Stimulated activated CD8-positive, alpha-beta memory T cell treated with anti-CD3 and anti-CD28 coated beads, Interleukin-4, amount 100 ng/mL, for 1 hour (primary cell): ENCODE measurements at places on chromosomes 2 and 18.

- no peak for DNase-seq
Measured at GRCh38 chr2:165843351-165843750, 49.3 kb upstream of the GALNT3 start.

DNA sequence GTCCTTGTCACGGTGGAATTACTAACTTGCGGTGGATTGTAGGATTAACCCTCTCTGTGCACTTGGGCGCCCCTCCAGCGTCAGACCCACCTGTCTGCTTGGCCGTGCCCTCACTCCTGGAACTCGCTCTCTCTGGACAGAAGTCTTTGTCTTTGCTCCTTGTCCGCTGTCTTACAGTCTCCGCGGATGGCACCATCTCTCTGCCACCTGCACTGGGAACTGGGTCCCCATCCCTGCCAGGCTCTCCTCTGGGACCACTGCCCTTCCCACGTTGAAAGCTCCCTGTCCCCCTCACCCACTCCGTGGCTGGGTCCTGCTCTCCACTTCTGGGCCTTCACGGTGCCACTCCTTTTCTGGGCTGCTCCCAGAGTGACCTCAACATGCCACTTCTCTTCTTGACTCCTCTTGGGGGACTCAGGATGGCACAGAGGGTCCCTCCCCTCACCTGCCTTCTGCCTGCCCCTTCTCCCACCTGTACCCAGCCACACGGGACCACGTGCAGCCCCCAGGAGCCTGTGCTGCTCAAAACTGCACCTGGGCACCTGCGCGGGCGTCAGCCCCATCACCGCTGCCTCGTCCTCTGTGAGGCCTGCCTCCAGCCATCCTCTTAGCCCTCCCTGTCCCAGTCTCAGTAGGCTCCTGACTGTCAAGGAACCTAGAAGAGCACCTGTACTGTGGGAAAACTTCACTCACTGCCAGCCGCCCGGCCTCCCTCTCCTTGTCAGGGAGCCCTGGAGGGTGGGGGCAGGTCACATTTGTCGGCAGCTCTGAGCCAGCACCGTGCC, 11.1 kb downstream of the CNDP2 start:
- no peak for DNase-seq

- DNase-seq: no peak
Measured at GRCh38 chr2:96584017-96584416, 47.5 kb downstream of the ARID5A start.

- no peak for DNase-seq
Measured at GRCh38 chr18:75029481-75029880, 179.5 kb downstream of the PTGR3 start.

GRCh38 chr2:88451811-88452564, 505 bp downstream of the FOXI3 start:
- no peak for DNase-seq

DNA sequence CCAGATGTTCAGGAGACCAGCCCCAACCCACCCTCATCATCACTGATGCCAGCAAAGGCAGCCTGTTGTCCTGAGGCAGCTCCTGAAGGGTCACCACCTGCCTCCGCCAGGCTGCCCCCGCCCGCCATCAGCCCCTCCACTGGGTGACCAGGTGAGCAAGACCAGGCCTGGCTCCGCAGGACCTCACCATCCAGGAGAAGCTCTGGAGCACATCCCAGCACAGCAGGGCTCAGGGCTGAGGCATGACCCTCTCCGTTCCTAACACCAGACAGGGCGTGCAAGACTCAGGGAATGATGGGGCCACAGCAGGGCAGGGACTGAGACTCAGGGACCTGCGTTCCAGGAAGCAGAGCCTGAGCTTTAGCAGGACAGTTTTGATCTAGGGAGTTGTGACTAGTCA, 218.8 kb upstream of the RAB6C start:
- no peak for DNase-seq

DNA sequence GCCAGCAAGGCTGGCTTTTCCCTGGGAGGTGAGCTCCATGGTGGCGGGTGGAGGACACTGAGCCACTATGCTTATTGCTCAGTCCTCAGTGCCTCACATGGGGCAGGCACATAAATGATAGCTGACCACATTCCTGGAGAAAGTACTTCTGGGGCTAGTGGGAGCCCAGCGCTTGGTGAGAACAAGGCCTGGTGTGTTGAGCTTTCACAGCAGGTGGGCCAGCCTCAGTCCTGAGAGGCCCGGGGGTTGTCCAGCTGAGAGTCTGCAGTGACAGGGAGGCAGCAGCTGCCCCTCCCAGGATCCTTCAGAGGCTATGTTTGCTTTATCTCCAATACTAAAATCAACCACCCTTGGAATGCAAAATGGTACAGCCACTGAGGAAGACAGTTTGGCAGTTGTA, 217.7 kb downstream of the ZBTB7C start:
- no peak for DNase-seq

DNA sequence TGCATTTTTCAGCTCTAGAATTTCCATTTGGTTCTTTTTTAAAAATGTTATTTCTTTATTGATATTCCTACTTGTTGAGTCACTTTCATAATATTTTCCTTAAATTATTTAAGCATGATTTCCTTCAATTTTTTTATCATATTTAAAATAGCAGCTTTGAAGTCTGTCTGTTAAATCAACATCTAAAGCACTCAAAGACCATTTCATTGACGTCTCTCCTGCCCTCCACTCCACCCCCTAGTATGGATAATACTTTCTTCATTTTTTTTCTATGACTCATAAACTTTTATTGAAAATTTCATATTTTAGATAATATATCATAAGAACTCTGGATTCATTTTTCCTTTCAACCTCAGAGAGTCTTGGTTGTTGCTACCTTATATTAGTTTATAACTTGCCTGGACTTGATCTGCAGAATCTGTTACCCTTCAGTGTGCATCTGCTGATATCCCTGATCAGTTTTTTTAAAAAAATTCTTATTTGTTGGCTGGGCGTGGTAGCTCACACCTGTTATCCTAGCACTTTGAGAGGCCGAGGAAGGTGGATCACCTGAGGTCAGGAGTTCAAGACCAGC, 59.0 kb upstream of the ZNF396 start:
- no peak for DNase-seq

- no peak for DNase-seq
Measured at GRCh38 chr18:3747176-3747973, 297.4 kb downstream of the TGIF1 start.

DNA sequence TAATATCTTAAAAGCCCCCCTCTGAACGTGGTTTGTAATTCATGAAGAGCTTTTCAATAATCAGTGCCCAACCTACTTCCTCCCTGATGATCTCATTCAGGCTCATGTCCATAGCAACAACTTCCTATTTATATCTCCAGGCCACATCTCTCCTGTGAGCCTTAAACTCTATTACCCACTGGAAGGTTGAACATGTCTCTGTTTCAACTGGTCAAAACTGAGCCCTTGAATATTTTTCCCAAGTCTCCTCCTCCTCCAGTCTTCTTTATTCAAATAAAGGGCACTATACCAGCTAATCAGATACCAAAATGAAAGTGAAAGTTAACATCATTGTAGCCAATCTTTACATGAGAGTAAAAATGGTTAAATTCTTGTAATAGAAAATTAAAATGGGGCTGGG, 63.7 kb upstream of the ITGA4 start:
- DNase-seq: no peak

DNA sequence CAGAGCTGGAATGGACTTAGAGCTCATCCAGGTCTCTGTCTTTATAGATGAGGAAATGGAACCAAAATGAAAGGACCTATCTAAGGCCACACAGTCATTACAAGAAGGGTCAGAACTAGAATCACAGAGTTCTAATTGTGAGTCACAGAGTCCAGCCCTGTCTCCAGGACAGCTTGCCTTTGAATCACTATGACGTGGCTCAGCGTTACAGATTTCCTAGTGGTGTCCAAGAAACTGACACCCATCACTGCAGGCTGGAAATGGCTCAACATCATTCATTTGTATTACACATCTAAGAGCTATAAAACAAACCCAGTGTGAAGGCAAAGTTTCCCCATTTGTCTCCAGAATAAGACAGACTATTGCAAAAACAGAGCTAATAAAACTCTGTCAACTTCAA, 164.3 kb upstream of the SIX2 start:
- no peak for DNase-seq

GRCh38 chr2:37740164-37740739, 68.8 kb upstream of the CDC42EP3 start:
- DNase-seq: no peak

DNA sequence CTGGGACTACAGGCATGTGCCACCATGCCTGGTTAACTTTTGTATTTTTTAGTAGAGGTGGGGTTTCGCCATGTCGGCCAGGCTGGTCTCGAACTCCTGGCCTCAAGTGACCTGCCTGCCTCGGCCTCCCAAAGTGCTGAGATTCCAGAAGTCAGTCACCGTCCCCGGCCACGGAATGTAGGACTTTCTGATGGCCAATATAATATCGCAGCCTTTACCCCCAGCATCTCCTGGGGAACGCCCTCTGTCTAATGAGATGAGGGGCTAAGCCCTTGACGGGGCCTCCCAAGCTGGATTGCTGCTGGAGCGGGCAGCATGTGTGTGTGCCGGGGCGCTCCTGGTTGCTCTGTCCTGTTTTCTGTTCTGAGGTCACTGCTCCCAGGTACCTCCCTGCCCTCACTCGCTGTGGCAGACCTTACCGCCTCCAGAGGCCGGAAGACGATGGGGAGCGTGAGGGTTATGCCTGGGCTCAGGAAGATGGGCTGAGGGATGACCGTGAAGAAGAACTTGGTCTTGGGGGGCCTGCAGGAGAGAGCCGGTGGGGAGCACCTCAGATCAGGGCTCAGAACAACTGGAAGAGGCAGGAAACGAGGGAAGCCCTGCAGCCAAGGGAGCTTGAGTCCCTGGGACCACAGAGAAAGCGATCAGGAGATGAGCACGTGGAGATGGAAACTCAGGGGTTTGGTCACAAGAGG, 9.1 kb downstream of the CFAP65 start:
- DNase-seq: no peak

DNA sequence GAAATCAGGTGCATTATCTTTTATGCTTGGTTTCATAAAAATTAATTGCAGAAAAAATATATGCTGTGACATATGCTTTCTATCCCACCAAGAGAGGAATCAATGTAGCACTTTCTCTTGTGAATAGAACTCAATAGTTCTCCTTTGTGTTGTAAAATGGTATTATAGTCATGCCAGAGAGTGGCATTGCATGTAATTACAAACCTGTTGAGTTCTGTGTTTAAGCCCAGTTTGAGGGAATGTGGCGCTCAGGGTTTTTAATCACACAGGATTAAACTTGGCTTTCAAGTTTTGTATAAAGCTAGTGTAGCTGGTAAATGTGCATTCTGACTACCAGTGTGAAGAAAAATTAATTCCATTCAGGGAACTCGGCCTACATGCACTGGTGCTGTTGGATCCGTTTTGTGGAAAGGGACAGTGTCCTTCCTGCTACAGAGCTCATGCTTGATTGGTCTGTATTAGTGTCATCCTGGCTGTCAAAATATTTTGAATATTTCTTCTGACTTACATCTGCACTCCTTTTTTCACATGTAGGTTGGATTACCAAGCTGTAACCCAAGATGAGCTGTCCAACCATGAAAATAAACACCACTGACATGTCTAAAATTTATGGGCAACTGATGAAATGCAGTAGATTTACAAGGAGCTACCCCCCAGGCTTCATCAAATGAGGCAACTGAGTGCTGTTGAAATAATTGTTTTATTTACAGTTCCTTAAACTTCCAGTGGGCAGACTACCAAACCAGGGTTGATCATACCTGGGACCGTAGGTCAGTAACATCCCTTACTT, 80.3 kb downstream of the SLC4A3 start:
- no peak for DNase-seq

- DNase-seq: no peak
Measured at GRCh38 chr18:7723558-7723957, 156.4 kb downstream of the PTPRM start.

DNA sequence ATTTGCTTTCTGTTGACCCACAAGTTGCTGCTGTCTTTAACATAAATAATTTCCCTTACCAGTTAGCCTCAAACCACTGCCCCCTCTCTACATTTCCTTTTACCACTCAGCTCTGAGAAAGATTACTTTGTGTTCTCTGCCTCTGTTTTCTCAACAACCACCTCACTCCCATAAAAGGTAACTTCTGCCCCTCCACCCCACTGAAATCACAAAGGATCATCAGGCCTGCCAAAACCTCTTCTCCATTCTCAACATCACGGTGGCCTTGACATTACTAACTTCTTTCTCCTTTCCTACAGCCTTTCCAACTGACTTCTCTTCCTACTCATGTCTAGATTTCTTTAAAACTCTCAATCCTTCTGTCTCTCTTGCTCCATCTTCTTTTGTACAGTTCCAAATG, 10.1 kb downstream of the ACADL start:
- no peak for DNase-seq

- no peak for DNase-seq
Measured at GRCh38 chr2:137339051-137339450, 573.7 kb downstream of the THSD7B start.

GRCh38 chr2:71853858-71854257, 293.8 kb downstream of the CYP26B1 start:
- no peak for DNase-seq

- no peak for DNase-seq
Measured at GRCh38 chr2:554444-554843, 122.8 kb downstream of the TMEM18 start.

- DNase-seq: no peak
Measured at GRCh38 chr18:35455926-35456763, 41.6 kb downstream of the INO80C start.

DNA sequence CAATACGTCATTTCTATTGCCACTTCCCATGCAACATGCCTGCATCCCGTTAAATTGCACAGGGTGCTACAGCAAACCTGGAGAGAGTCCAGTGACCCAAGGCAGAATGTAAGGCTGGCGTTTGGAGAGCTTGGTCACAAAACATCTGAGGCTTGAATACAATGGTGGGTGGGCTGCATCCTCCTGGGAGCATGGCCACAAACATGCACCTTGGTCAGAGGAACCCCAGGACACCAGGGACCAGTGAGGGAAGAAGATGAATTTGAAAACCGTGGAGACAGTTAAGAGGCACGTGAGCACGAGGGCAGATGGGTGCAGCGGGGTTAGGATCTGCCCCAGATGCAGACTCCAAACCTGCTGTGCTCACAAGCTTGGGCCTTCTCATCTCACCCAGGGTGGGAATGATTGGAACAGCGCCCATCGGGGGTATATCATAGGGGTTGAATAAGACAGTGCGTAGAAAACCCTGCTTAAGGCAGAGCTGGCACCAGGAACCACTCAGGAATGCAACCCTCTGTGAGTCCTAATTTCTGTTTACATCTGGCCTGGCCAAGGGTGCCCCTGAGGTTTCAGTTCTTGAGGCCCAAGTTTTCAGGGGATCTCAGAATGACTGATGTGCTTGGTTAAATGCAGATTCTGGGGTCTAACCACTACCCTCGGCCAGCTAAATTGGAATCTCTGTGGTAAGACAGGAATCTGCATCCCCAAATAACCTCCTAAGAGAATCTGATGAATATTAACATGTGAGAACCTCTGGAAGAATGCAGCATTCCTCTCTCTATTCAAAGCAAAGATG, 97.2 kb downstream of the ARL4C start:
- no peak for DNase-seq

GRCh38 chr2:138974651-138975050, 194.5 kb upstream of the NXPH2 start:
- no peak for DNase-seq
